ENCODE measurements at places on chromosomes 11 and 22.

GRCh38 chr11:28528217-28528616 is 420.0 kb downstream of the METTL15 start:
- DNase-seq, result no peak

DNA sequence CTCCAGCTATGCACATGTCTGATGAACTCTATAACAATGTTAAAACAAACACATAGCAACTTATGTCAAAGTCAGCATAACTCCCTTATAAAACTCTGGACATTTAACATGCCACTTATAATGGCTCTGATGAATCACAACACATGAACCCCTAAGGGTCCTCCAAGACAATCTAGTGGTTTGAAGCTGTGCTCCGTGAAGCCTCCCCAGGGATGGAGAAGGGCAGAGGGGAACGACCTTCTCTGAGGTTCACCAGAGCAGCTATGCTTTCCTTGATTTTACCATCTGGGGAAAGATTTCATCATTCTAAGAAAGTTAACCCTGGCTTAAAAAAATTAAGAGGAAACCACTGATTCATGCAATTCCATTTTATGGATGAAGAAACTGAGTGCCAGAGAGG is 84.4 kb downstream of the MPPED2 start:
- no peak for DNase-seq

GRCh38 chr11:128483211-128483788 is 104.1 kb downstream of the ETS1 start:
- DNase-seq, result no peak

DNA sequence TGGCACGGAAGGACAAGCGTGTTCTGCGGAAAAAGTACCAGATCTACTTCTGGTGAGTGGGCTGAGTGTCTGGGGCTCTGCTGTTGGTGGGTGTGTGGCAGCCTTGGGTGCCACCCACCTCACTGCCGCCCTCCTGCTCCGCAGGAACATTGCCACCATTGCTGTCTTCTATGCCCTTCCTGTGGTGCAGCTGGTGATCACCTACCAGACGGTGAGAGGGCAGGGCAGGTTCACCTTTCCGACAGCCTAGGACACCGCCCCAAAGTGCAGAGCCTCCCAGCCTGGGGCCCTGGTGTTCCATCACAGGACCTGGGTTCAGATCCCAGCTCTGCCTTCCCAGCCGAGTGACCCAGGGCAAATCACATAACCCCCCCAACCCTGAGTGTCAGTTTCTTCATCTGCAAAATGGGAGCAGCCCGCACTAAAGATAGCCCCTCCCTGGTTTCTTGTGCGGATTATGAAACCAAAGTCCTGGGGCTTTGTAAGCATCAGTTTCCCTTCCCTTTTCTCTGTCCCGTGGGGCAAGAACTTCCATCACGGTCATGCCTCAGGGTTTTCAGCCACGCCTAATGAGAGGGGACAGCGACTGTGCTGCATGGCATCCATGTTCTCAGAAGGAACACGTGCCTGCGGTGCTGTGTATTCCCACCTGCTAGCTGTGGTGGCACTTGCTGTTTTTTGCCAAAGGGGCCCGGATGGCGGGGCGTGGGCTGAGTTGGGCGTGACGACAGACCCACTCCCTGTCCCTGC is 9.8 kb upstream of the TAGLN start:
- no peak for DNase-seq

DNA sequence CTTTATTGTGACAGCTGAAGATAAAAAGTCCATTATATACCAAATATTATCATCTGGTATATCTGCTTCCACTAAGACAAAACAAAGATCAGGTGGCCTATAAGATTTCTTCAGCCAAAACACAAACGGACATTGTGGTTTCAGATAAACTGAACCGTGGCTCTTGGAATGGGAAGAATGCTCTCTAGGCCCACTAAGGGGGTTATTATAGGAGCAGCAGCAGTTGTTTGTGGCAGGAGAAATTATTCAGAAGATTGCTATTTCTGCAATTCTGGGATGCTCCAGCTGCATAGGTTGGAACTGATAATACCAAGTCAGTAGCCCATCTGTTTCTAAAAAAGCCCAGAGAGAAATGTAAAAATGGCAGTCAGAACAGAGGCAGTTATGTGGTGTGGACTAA is 145.3 kb downstream of the NCAM1 start:
- no peak for DNase-seq

Measured in brain pericyte (primary cell).